Activated CD8-positive, alpha-beta T cell treated with anti-CD3 and anti-CD28 coated beads for 36 hours (primary cell): ENCODE measurements at places on chromosomes 5 and 9.
A peak's percentile ranks its signal among the peaks of the same experiment; 100 is the strongest.

DNA sequence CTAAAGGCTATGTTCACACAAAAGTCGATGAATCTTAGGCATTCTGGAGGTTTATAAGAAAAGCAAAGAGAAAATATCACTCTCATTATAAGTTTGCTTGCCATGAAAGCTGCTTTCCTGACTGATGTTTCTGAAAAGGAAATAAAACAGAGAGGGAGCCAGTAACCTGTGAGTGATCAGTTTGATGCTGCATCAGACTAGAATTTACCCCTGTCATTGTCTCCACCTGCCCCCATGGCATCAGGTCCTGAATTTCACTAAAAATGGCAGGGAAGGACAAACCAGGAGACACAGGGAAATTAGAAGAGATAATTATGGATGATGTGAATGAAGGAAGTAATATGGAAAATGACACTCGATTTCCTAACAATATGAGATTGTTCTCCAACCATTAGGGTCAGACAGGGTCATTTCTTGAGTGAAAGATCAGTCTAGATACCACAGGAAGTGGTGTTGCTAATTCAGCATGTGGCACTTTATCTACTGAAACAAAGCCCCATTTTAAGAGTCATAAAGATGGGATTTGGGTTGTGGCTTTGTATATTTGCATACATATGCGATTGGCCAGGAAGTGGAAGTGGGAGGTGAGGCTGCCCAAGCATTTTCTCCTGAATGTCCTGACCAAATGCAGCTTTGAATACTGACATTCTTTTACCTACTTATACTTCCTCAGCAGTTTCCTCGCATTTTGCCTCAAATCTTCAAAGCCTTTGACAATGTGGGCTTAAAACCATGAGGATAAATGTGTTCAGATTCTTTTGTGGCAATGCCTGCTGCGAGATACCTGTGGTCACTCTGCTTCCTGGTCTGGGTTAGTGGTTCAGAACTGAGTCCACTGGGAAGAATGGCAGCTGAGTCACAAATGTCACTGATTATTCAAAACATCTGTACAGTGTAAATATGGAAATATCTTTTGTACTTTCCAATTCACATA, 29.7 kb downstream of the MEGF10 start:
- peak; percentile 41 for DNase-seq

- no peak for DNase-seq
Observed at GRCh38 chr5:116340799-116341198, 233.8 kb downstream of the SEMA6A start.

GRCh38 chr9:138077898-138078540, 200.4 kb downstream of the CACNA1B start:
- DNase-seq = no peak

GRCh38 chr9:126919193-126919592, 4.6 kb downstream of the RALGPS1 start:
- DNase-seq = no peak

DNA sequence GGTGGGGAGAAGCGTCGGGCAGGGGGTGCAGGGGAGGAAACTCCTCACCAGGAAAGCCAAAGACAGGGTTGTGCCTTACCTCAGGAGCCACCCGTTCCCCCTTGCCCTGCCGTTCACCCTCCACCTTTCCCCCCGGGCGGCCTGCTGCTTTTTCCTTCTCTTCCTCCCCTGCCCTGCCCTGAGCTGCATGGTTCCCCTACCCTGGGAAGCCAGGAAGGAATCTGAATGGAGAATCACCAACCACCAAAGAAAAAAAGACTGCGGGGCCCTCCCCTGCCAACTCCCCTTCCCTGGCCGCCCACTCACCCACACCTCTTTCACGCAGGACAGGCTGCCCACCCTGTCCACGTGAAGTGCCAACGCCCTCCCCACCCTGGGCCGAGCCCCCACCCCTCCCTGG, 820 bp upstream of the NFX1 start:
- peak; percentile 48 for DNase-seq

DNA sequence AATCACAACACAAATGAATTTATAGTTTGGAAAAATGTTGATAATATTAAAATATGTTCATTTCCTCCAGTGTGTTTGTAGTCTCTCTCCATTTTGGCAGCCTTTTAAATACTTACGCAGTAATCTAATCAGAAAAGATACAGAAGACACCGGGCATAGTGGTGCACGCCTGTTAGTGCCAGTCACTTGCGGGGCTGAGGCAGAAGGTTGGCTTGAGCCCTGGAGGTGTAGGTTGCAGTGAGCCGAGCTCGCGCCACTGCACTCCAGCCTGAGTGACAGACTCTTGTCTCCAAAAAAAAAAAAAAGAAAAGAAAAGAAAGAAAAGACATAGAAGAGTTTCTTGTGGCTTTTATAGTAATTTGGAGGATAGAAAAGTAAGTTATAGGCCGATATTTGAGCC, 41.9 kb downstream of the NDFIP1 start:
- no peak for DNase-seq

DNA sequence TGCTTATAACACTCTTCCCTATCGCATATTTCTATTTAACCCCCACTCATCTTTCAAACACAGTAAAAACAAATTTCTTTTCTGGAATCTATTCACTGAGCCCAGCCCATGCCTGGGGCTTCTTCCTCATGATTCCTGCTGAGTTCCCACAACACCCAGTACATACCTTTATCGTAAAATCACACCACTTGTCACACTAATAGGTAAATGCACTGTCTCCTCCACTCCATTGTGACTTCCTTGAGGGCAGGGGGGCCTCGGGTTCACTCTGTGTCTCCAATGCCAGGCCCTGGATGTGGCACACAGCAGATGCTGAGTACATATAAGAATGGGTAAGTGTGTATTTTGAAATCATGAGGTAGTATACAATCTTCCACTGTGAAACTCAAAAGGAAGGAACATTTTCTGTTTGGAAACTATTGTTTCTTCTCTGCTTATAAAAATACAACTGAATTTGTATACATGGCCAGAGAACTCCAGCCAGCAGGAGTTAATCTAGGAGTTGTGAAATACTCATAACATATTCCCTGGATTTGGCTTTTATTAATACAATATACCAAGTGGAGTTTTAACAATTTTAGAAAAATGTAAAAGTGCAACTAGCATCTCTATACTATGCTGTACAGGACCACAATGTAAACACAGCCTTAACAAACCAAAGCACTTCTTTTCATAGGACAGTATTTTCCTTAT, 7.2 kb downstream of the PLK2 start:
- DNase-seq = no peak

DNA sequence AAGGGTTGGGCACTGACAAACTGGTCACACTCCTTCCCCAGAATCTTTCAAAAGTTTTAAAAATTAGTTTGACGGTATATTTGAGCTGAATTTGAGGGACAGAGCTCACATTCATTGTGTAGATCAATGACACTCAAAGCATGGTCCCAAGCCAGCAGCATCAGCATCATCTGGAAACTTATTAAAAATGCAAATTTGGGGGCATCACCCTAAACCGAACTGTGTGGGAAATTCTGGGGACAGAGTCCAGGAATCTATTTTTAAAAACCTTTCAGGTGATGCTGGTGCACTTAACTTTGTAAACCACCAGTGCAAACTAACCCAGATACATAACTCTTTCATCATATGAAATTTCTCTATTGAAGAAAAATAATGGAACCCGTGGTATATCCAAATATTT, 58.1 kb upstream of the MTAP start:
- DNase-seq = no peak
